HuH-7 (cell line): ENCODE measurements at places on chromosomes 5 and 9.

- DNase-seq = no peak
Observed at GRCh38 chr9:122383992-122384461, 13.2 kb downstream of the PTGS1 start.

DNA sequence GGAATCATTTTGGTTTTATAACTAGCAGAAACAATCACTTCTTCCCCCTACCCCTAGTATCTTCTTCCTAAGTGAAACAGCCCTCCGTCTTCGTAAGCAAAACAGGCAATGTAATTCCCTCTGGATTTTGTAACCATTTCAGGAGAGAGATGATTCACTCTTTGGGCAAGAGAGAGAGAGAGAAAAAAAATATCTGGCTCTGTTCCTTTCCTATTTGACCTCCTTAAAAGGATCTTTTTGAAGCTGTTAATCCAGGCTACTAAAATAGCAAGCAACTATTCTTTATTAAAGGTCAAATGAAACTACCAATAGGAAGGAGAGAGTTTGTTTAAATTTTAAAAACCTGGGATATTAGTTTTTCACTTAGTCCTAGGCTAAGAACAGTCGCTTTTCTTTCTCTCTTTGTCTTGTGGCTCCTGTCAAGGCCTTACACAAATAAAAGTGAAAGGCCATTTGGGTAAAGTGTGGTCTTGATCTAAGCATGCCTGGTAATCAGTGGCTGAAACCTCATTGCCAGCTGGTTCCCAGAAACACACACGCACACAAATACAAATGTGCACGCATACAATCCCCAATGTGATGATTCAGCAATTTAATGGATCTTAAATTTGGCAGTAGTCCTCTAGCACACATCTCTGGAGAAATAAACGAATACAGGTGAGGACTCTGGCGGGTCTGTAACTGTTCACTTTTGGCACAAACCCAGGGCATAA, 70.2 kb downstream of the PRUNE2 start:
- no peak for DNase-seq

DNA sequence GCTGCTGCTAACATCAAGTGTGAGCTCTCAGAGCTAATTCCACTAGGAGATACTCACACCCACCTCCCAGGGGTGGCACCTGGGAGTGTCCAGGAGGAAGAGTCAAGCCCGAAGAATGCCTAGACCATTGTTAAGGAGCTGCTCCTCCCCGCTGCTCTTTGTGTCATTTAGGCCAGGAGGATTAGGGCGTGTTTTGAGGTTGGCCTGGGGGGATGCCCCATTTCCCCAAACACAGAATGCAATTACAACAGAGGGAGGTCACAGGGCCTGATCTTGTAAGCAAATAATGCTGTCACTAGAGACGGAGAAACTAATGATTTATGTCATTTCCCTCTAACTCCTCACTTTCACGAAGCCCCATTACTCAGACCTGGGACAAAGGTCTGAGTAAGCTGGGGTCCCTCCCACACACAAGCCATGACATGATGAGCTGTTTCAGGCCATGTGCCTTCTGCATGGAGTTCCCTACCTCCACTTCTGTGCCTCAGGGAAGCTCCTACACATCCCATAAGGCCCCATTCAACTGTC, 312.5 kb downstream of the ACTL7B start:
- DNase-seq = no peak

- DNase-seq = no peak
Observed at GRCh38 chr9:22622815-22623214, 176.2 kb downstream of the DMRTA1 start.

DNA sequence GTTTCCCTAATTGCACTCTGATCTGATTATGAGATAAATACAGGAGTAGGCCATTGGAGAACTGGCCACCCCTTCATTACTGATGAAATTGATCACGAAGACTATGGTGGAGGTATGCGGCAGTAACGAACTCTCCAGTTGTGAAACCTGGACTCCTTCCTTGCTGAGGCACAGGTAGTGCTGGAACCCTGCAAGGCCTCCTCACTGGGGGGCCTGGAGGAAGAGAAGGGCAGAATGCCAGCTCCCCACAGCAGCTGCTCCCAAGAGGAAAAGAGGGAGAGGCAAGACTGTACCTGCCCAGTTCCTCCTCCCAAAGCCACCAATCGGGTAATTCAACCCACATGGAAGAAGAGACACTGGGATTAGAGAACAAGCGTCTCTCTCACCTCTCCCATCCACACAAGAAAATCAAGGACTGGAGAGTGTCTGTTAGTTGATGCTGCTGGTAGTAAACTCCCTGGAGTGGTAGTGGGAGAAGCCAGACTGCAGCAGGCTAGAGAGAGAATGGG, 19.1 kb upstream of the TRIO start:
- DNase-seq = no peak

DNA sequence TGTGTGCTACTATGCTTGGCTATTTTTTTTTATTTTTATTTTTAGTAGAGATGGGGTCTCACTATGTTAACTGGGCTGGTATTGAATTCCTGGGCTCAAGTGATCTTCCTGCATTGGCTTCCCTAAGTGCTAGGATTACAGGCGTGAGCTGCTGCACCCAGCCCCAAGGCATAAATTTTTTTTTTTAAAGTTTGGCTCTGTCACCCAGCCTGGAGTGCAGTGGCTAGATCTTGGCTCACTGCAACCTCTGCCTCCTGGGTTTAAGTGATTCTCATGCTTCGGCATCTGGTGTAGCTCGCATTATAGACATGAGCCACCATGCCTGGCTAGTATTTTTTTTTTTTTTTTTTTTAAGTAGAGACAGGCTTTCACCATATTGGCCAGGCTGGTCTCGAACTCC, 70.3 kb downstream of the RAB24 start:
- DNase-seq = no peak

DNA sequence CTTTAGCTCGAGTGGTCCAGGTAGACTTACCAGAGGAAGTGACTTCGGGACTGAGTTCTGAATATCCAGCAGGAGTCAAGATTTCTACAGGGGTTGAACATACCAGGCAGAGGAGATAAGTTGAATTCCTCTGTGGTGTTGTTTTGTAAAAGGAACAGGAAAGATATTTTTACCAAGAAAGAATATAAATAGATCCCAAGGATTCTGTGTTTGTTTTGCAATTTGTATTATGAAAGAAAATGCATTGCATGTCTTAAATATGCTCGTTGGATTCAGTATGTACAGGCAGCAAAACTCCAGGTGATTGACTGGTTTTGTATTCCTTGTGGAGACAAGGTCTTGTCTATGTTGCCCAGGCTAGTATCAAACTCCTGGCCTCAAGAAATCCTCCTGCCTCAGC, 197.8 kb downstream of the FRMD3 start:
- DNase-seq = no peak

GRCh38 chr9:97368964-97369363, 42.9 kb upstream of the TDRD7 start:
- no peak for DNase-seq
